Activated CD4-positive, CD25-positive, alpha-beta regulatory T cell (primary cell): ENCODE measurements at places on chromosomes 7 and 10.

- DNase-seq, result no peak
These were observed 94.3 kb upstream of the ADO start for GRCh38 chr10:62710182-62710581.

GRCh38 chr7:142603870-142604448 is 145.3 kb upstream of the PRSS1 start:
- peak; percentile 7 for DNase-seq

GRCh38 chr7:143329471-143330170 is 13.7 kb downstream of the CLCN1 start:
- DNase-seq, result no peak

DNA sequence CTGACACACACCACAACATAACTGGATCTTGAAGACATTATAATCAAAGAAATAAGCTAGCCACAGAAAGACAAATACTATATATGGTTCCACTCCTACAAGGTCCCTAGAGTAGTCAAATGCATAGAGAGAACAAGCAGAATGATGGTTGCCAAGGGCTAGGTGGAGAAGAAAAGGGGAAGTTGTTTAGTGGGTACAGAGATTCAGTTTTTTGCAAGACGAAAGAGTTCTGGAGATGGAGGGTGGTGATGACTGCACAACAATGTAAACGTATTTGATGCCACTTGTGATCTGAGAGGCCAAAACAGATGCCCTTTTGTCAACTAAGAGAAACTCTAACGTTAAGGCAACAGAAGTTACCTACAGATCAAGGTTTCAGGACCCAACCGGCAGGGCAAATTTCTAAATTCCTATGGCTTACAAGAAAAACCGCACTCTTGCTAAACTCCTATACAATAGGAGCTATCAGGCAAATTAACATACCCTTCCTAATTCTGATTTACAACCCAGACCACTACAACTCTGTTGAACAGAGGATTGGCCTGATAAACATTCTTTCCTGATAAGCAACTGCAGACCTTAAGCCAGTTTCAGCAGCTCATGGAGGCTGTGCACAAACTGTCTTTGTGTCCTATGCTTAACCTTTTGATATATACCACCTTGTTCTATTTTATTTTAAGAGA is 69.0 kb downstream of the FAM107B start:
- no peak for DNase-seq

GRCh38 chr7:102433219-102434038 is at the start of gene ORAI2:
Gene ORAI2, plus strand, starts transcription at chr7:102433575. Its CDS starts 5,382 bp downstream, at chr7:102438957.
- peak; percentile 78 for DNase-seq

- DNase-seq, result no peak
These were observed 220.0 kb downstream of the ARHGAP21 start for GRCh38 chr10:24503461-24504320.

DNA sequence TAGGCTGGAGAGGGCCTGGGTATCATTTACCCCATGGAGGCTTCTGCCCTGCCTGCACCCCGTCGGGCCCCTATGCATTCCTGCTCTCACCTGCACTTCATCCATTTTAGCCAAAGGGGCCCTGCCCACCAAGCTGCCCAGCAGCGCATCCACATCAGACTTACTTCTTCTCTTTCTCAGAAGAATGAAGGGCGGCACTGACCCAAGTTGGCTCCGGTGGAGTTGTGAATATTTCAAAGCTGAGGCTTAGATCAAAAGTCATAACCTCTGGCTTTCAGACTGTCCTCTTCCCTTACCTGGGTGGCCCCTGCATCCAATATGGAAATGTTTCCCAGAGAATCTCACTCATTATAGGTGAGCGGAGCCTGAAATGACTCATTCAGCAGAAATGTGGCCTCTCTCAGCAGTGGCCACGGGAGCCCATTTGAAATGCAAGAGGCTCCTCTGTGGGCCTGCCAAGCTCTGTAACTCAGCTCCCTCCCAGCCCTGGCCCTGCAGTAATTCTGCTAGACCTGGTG is 117.6 kb upstream of the TCF7L2 start:
- no peak for DNase-seq

- no peak for DNase-seq
These were observed 156.7 kb downstream of the CTNNA3 start for GRCh38 chr10:67539312-67539711.

- DNase-seq, result no peak
These were observed 173.9 kb downstream of the NEURL1 start for GRCh38 chr10:103667356-103667755.

DNA sequence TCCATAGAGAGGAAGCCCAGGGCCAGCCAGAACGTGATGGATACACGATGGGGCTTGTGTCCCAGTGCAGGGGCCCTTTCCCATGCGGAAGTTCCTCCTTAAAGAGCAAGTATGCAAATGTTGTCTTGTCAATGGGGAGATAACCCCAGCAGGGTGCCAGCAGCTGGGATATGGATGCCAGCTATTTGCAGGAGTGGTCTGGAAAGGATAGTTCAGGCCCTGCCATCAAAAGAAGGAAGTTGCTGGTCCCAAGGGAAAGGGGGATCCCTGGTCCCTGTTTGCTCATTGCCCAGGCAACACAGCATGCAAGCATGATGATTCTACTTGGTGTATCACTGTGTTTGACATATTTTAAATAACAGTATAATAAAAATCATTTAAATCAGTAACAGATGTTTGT is 73.1 kb upstream of the HECW1 start:
- no peak for DNase-seq

GRCh38 chr10:86371691-86372090 is 5.1 kb upstream of the GRID1 start:
- no peak for DNase-seq

DNA sequence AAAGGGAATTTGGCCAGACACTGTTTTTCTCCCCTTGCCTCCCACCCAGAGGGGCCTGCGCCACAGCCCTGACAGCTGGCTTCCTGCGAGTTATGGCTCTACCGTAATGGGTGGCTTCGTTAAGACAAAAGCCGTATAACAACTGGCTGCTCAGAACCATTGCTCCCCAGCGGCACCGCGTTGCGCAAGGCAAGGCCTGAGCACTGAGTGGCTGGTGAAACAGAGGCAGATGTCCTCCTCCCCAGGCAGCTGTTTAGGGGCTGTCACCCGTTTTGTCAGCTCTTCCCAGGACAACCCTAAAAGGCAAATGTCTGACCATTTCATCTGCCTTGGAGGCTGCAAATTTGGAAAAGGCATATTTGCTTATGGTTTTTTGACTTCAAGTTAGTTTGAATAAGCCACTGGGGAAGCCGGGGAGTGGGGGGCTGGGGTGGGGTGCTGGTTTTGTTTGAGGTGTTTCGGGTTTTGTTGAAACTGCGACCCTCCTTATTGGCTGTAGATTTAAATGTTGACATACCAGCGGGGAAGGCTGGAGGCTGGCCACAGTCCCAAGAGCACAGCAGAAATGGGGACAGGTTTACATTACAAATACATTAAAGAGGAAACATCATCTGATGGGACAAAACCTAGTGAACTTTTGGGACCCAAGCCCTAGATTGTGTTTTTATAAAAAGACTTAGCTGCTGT is 681 bp upstream of the SPOCK2 start:
- DNase-seq, result no peak

DNA sequence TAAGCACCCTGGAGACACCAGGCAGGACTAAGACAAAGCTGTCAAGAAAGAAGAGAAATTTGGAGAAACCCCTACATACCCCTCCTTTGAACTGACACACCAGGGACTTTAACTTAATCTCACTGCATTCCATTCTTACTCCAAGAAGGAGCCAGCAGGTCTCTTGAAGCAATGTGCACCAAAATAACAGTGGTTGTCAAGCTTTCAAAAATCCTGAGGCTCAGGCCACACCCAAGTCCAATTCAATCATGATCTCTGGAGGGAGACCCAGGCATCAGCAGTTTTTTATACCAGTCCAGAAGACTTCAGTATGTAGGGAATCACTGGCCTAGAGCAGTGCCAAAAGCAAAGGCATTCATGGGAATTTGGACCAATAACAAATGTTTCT is 6.8 kb downstream of the SLC25A13 start:
- no peak for DNase-seq

GRCh38 chr10:42932116-42932515 is 144.8 kb upstream of the RET start:
- no peak for DNase-seq

DNA sequence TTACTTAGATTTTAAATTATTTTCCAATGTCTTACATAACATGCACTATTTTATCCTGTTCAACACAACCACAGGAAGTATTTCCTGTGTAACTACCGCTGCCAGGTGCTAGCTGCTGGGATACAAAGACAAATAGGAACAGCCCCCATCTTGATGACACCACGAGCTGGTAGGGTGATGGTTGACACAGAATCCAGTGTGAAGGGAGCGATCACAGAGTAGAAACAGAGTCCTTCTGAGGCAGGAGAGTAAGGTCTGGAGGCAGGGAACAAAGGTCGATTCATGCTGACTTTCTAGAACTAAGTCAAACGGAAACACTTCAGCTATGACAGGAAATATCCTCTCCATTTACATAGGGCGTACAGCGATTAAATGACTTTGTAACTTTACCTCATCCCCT is 232.3 kb downstream of the ADAM12 start:
- no peak for DNase-seq

DNA sequence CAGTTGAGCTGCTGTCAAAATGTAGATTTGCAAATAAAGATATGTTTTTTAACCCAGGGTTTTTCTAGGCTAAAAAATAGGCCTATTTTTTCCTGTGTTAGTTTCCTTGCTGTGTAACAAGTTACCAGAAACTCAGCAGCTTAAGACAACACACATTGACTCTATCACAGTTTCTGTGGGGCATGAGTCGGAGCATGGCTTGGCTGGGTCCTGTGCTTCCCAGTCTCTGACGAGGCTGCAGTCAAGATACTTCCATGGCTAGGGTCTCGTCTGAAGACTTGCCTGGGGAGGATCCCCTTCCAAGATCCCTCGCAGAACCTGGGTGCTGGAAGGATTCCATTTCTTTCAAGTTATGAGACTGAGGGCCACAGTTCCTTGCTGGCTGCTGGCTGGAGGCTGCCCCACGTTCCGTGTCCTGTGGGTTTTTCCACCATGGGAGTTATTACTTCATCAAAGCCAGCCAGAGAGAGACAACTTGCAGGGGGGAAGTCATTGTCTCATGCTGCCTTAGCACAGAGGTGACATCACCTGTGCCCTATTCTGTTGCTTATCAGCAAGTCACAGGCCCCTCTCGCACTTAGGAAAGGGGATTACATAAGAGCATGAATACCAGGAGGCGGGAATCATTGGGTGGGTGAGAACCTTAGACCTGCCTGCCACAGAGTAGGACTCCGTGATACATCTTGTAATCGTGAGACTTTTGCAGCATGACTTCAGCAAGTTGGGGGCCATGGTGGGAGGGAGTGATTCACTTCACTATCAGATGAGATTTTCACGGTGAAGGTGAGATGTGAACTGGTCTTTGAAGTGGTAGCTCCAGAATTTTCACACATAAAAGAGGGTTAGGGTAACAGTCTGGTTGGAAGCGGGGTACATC is 77.9 kb downstream of the CCNY start:
- DNase-seq, result no peak

GRCh38 chr10:100151723-100152300 is 34.0 kb downstream of the ERLIN1 start:
- no peak for DNase-seq

- no peak for DNase-seq
These were observed 83.5 kb upstream of the INSIG1 start for GRCh38 chr7:155213955-155214740.

- no peak for DNase-seq
These were observed 10.8 kb downstream of the PDE1C start for GRCh38 chr7:32059289-32060011.

DNA sequence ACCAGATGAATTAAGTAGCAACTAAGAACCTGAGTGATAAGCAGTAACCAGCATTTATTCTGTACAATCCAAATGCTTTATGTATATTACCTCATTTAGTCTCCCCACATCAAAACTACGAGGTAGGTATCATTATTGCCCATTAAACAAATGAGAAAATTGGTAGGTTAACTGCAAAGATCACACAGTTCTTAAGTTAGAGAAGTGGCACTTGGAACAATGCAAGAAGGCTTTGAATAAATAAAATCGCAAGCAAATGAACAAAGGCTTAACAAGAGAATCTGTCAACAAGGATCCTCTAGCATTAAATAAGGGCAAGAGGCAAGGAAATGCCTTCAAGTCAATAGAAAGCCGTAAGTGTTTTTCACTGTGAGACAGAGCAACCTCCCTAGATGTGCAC is 70.2 kb downstream of the USP6NL start:
- no peak for DNase-seq

DNA sequence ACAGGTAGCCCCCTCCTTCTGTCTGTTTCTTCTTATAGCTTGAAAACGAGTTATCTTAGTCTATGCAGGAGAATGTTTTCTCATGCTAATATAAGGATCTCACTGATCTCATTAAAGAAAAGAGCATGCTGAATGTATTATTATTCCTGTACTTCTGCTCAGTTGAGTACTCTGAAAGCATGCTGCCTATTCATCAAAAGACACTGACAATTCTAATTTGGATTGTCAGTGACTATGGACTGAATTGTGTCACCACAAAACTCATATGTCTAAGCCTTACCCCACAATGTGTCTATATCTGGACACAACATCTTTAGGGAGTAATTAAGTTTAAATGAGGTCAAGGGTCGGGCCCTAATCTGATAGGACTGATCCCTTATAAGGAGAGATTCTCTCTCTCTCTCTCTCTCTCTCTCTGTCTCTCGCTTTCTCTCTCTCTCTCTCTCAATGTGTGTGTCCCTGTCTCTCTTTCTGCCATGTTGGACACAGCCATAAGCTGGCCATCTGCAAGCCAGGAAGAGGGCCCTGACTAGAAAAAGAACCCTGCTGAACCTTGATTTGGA is 98.4 kb downstream of the GNAT3 start:
- no peak for DNase-seq

- no peak for DNase-seq
These were observed 32.0 kb upstream of the STRIP2 start for GRCh38 chr7:129401967-129402860.

DNA sequence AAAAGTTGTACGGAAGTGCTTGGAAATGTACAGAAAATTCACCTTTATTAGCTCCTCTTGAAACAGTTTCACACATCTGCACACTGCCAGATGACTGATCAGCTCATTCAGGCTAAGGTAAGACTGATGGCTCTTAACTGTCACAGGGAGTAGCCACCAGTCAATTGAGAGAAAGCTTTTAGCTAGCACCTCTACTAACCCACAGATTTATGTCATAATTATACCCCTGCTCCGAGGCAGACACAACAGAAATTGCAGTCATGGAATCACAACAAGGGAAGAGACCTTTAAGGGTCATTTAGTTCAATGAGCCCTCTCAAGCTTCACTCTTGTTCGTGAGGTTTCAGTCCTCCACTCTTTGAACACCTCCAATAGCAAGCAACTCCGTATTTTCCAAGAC is 235.4 kb downstream of the TRIL start:
- no peak for DNase-seq

GRCh38 chr7:106552645-106553445 is 108.1 kb downstream of the CCDC71L start:
- DNase-seq, result no peak

DNA sequence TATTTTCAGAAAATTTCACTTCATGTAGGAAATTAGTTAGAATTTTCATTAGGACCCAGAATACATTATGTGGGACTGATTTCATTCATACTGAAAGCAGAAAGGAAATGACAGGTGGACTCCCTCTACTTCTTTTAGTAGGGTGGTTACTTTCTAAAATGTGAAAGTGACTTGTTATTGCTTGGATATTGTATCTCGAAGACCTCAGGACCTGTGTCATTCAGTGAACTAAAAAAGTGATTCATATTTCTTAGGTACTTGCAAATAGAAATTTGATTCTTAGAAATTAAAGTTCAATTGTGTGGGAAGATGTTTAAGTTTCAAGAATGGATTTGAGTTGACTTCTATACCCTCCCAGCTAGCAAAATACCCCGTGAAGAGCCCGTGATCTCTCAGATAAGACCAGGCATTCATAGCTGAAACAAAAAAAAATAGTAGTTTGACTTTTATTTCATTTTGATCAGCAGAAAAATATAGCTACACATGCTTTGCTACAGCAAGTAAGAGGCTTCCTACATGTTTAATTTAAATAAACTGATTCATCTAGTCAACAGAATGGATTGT is 1037.1 kb downstream of the GATA3 start:
- DNase-seq, result no peak
